ENCODE measurements at places on chromosomes 11 and 22.

GRCh38 chr11:35324183-35324886 is 95.0 kb downstream of the SLC1A2 start:
- DNase-seq = no peak

DNA sequence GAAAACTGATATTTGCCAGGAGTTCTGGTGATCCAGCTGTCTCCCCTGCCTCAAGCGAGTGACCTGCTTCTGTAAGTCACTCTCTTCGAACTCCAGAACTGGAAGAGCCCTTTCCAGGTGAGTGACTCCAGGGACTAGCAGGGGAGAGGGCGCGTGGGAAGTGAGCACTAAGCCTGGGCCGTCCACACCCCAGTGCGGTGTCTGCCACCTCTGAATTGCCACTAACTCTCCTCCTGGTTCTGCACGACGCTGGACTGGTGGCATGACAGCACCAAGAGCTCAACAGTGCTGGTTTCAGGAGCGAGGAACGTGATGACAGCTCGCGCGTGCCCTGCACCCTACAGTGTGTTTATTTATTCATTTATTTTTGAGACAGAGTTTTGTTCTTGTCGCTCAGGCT is 22.9 kb downstream of the KIAA0930 start:
- no peak for DNase-seq

DNA sequence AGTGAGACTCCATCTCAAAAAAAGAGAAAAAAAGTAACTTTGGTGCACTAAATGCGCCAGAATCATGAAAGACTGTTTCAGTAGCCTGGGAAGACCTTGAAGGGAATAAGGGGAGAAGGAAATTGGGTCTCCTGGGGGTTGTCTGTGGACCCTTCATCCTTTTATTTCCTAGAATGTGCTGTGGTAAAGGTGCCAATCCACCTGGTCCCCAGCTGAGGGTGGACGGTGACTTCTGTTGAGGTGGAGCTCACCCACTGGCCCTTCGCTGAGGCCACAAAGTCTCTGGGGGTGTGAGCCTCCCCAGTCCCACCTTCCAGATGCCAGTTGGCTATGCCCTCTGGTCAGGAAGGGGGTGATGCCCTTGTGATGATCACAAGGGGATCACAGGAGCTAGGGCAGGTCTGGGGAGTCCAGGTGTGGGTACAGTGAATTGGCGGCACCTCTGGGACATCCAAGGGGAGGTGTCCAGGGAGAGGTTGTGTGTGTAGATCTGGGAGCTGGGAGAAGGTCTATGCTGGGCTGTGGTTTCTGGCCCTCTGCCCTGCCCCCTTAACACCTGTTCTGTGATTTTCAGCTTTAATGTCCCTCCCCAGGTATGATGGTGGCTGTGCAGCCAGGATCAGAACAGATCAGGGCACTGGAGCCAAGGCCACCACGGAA is 34.2 kb upstream of the LMO1 start:
- no peak for DNase-seq

GRCh38 chr11:121207485-121208115 is 85.0 kb upstream of the SC5D start:
- no peak for DNase-seq

GRCh38 chr11:11848891-11849746 is 7.3 kb downstream of the USP47 start:
- DNase-seq = peak; percentile 81

DNA sequence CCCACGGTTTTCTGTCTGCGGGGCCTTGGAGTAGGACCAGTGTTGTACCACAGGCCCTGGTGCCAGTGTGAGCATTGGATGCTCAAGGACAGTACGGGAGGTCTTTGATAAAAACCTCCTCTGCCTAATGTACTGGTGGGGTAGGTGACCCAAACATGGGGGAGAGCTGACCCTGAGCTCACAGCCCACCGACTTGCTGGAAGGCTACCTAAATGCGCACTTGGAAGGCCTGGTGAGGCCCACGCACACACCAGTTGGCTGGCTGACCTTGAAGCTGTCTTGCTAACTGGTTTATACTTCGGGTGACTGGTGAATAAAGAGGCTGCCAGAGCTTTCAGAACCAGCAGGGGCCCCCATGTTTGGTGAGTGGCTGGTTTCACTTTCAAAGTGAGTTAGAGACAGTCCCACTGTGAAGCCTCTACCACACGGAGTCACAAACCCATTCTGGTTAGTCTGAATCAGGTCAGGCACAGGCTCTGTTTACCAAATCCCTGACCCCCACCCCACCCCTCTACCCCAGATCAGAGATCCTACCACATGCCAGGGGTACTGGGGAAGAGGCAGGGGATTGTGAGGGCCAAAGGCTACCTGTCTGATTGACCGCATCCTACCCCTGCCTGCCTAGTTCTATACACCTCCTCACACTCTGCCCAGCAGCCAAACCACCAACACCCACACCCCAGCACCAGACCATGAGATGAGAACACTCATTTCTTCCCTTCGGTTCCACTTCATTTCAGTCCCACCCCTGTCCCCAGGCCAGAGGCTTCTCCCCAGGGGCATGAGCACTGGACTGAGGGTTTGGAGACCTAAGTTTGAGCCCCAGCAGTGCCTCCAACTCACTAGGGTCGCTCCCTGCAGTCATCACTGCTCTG is 12.7 kb upstream of the IL2RB start:
- DNase-seq = no peak

- no peak for DNase-seq
Measured at GRCh38 chr11:2522631-2523255, 77.9 kb downstream of the KCNQ1 start.

DNA sequence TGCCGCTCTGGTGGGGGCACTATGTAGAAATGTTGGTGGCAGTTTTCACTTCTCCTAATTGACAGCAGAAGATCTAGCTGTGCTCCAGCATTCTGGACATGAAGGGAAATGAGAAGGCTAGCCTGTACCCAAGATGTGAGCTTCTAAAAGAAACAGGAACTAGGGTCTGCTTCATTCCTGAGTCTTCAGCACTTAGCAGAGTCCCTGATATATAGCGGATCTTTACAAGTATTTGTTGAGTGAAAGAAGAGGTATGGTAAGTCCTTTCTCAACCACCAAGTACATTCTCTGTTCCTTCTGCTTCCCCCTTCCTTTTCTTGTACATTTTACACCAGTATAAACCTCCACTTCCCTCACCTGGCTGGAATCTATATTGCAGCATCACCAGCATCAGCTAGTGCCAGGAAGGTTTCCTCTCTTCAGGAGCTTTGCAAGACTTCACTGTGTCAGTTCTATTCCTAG is 408.3 kb upstream of the CADM1 start:
- no peak for DNase-seq

GRCh38 chr11:113392236-113392921 is 4.8 kb downstream of the ANKK1 start:
- no peak for DNase-seq

- peak; percentile 96 for DNase-seq
Measured at GRCh38 chr11:130916238-130916855, at the start of gene SNX19. Gene SNX19 (minus strand): TSS chr11:130916479. CDS start chr11:130915939, 540 bp downstream.

DNA sequence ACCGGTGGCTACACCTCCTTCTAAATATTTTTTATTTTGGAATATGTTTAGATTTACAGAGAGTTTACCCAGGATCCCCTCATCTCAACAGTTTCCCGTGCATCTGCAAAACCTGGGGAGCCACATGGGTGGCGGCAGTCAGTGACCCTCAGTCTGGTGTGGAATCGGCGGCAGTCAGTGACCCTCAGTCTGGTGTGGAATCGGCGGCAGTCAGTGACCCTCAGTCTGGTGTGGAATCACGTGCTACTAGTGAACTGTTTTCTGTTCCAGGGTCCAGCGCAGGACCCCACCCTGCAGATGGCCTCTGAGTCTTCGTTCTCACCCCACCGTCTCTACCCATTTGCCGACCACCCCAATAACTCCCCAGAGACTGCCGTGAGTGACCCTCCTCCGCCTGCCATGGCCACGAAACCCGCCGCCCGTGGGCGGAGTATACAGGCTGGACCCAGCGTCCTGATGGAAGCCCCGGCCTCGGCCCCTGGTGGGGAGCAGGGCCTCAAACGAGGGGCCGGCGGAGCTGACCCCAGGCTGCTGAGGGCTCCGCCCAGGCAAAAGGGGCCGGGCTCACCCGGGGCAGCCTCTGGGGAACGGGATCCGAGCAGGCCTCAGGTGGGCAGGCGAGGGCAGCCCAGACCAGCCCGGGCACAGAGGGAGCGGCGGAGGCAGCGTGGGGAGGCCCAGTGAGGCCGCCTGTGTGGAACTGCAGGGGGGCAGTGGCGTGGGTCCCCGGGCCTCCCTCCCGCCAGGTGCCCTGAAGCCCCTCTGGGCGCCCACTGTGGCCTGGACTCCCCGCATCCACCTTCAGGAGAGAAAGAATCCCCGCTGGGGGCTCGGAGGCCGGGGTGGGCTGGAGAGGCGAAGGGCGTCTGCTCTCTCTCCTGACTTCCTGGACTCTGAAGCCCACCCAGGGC is 2.5 kb downstream of the IL17REL start:
- no peak for DNase-seq

GRCh38 chr11:64339754-64340408 is at the start of gene CCDC88B:
Gene CCDC88B (plus strand): TSS chr11:64340204. CDS start chr11:64340267, 63 bp downstream.
- DNase-seq = no peak

GRCh38 chr11:120123946-120124345 is 14.0 kb downstream of the TRIM29 start:
- no peak for DNase-seq

GRCh38 chr22:49323751-49324415 is 503.8 kb downstream of the BRD1 start:
- no peak for DNase-seq

GRCh38 chr11:9947231-9947864 is 283.5 kb downstream of the SWAP70 start:
- DNase-seq = no peak

DNA sequence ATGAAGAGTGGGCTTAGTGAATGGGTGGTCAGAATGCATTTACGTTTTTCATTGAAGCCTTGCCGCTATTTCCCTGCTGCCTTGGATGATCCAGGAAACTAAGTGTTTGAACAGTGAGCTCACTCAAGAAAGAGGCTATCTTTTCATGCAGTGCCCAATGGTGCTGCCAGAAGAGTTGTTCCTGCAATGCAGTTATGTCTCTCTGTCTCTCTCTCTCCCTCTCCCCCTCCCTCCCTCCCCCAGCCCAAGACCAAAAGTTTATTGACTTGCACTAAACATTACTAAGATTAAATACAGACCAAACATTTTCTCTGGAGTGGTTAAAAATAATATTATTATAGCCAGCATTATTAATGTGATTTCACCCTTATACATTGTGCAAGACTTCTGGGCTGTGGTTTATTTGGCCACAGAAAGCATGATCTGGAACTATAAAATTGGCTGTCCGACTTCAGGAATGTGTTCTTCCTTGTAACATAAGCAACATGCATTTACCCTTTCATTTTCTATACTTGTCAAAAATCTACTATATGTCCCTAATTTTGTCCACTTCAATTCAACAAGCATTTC is 6.6 kb upstream of the FUT4 start:
- no peak for DNase-seq

DNA sequence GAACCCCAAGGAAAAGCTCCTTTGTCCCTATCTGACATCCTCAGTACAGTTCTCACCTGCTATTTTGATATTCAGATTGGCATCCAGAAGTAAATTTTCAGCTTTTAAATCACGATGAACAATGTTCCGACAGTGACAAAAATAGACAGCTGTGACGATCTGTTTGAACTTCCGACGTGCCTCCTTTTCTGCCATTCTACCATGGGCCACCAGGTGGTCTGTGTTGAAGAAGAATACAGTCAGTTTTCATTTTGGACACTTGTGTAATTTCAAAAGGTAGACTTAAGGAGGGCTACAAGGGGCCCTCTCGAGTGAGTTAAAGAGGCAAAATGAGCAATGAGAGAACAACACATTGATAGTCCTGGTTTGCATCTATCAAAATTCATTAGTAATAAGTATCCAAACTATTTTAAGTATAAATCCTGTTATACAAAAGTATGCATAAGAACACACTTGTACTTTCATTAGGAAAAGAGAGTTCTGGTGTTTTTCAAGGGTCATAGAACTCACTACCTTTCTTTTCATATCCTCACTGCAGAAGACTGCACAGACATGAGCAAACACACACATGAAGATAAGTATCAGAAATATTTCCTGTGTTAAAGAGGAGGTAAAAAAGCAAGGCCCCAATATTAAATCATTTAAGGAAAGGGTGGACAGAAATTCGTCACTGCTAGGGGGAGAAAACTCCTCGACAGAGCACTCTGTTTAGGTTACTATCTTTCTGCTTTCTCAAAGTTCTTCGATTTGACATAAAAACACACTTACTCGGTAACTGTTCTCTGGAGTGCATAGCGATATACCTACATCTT is 89.9 kb upstream of the APOA1 start:
- peak; percentile 32 for DNase-seq

GRCh38 chr11:14446701-14447169 is 52.9 kb downstream of the COPB1 start:
- peak; percentile 45 for DNase-seq

DNA sequence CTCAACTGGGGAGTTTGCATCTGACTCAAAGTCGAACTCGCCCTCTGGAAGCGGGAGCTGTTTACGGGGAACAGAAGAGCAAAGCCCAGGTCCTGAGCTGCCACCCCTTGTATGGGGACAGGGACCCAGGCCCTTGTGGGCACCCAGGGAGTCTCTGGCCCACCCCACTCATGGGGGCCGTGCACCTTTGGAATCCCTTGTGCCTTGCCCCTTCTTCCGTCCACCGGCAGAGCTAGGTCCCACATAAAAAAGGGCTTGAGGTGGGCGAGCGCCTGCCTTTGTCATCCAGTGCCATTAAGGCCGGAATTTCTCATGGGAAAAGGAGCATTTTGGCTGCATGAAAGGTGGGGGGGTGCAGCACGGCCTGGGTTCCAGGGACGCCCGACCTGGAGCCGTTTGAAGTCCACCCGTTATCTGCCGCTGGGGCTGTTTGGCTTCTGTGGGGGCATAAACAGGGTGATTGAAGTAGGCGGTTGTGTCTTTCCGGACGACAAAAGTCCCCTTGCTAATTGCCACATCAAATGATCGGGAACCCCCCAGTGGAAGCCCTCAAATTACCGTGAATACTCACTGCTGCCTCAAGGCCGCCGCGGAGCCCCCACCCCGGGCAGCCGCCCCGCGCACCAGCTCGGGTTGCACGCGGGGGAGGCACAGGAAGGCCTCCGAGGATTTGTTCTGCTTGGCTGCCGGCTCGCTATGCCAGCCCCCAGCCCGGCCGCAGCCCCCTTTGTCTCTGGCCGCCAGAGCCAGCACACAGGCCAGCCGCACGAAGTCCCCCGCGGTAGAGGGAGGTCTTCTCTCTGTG is 49.0 kb upstream of the FGF3 start:
- DNase-seq = no peak

- DNase-seq = no peak
Measured at GRCh38 chr11:36627006-36627405, 29.0 kb upstream of the RAG2 start.

- no peak for DNase-seq
Measured at GRCh38 chr22:31036671-31037550, 44.2 kb upstream of the SMTN start.

GRCh38 chr22:45775569-45776312 is 104.1 kb downstream of the ATXN10 start:
- no peak for DNase-seq
